Cardiac septum (tissue), 1 donor: ENCODE measurements at places on chromosomes 16 and 17.

GRCh38 chr16:17367036-17367435 lies 103.7 kb downstream of the XYLT1 start:
- no peak for DNase-seq

DNA sequence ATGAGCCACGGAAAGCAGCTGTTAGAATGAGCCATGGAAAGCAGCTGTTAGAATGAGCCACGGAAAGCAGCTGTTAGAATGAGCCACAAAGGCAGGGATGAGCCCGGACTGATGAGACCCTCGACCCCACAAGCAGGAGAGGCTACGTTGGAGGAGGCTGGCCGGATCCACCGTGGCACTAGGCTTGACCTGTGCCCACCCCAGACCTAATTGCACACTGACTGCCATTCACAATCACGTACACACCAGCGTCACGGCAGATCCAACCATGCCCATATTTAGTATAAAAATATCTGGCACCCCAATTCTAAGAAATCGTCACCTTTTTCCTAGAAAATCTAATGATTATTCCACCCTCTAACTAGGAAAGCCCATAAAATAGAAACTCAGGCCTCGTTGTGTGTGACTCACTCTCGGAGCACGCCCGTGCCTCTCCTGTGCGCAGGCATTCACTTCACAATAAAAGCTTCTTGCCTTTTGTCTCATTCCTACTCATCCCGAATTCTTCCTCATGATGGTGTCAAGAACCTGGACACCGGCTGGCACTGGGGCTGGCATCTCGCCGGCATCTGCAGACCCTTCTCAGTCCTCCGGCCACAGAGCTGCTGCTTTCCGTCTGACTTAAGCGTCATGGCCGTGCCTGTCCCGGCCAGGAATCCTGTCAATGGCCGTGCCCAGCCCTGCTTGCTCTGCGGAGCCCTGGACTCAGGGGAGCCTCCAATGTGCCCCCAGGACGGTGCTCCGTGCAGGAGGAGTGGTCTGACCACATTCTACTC lies 5.5 kb upstream of the SECTM1 start:
- no peak for DNase-seq

DNA sequence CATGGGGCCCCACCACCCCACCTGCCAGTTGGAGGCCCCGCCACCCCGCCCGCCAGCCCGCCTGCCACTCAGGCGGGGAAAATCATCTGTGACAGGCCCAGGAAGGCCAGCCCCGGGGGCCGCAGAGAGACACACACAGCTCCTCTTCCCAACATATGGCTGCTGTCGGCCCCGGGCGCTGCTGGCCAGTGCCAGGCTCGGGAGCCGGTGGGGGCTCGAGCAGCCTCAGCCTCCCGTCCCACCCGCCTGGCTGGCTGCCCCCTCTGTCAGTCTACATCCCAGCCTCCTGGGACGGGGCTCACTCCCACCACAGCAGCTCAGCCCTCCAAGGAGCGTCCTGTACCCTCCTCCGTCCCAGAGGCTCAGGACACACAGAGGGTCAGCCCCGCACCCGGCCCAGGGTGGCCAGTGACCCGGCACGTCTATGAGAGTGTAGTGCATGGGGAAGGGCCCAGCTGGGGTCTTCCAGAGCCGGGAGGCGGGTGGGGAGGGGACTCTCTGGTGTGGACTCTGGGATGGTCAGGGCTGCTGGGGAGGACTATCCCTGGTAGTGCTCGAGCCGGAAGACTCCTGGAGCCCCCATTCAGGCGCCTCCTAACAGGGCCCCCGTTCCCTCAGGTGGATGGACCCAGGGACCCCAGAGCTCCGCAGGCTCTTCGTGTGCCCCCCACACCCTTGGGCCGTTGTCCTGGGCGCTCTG lies 3.6 kb upstream of the PRR35 start:
- DNase-seq = no peak

- DNase-seq = no peak
Measured at GRCh38 chr17:21282231-21282630, 2.3 kb upstream of the MAP2K3 start.

DNA sequence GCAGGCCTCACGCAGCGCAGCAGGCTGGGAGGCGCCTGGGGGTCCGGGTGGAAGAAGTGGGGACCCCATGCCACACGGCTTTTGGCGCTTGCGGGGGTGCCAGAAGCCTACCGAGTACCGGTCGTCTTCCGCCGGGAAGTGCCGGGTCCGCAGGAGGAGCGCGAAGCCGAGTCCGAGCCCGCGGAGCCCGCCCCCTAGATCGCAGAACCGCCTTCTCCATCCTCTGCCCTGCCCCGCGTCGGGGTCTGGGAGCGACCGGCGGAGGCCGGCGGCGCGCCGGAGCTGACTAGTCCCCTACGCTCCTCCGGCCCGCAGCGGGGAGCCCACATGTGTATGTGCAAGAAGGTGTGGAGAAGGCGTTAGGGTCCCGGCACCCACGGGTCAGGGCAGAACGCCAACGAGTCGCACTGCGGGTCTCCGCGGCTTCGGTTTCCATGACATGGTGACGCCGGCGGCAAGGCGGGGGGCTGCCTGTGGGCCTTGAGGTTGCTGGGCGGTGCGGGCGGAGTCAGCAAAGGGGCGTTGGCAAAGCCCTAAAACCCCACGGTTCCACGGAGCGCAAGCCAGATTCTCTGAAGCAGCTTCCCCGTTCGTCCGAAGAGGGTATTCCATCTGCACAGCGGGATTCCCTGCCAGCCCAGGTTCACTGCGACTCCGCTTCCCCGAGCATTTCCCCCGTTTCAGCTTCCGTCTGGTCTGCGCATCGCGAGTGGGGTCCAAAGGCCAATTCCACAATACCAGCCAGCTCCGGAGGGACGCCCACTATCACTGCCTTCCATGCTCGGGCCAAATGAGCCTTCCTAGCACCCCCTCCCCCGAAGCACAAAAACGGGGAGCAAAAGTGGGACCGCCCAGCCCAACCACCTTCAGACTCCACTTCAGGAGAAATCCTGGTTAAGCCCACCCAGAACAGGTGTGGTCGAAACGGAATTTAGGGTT lies 2.3 kb upstream of the LHX1 start:
- no peak for DNase-seq

DNA sequence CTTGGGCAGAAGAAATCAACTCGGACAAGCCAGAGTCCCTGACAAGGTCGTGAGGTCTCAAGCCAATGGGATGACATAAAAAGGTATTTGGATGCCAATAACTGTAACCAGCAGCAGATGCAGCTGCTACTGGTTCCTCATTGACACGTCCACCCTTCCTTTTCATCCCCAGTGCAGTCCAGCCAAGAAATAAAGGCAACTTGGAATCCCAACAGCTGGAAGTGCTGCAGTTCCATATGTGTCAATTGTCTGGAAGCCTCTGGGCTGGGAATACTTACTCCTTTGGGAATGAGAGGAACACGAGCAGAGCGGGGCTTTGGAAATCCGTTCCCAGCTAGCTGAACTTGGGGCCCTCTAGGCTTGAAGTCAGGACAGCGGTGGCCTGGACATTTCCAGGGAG lies 360.4 kb upstream of the ZFHX3 start:
- DNase-seq = no peak

DNA sequence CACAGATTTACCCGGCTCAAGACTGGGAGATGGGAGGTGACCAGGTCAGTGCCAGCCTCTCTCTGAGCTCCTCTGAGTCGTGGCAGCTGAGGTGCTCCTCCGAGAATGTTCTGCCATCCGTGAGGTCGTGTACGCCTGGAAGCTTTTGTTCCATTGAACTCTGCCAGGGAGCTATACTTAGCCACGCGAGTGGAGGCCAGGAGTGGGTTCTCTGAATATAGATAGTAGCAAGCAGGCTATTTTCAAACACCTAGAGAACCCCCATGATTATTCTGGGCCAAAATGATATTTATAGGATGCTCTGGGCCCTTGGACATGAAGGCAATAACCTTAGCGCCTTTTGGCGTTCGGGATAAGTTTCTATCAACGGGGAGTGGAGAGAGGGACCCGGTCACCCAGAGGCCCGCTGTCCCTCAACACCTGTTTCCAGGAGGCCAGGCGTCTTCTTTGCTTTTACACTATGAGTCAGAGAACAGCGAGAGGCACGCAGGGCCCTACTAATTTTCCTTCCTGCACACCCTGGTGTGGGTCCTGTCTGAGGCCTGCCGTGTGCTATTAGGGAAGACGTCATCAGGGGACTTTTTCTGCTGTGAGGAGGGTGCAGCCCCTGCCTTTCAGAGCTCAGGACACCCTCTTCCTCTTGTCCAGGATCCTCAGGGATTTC lies 11.0 kb upstream of the MVD start:
- no peak for DNase-seq

DNA sequence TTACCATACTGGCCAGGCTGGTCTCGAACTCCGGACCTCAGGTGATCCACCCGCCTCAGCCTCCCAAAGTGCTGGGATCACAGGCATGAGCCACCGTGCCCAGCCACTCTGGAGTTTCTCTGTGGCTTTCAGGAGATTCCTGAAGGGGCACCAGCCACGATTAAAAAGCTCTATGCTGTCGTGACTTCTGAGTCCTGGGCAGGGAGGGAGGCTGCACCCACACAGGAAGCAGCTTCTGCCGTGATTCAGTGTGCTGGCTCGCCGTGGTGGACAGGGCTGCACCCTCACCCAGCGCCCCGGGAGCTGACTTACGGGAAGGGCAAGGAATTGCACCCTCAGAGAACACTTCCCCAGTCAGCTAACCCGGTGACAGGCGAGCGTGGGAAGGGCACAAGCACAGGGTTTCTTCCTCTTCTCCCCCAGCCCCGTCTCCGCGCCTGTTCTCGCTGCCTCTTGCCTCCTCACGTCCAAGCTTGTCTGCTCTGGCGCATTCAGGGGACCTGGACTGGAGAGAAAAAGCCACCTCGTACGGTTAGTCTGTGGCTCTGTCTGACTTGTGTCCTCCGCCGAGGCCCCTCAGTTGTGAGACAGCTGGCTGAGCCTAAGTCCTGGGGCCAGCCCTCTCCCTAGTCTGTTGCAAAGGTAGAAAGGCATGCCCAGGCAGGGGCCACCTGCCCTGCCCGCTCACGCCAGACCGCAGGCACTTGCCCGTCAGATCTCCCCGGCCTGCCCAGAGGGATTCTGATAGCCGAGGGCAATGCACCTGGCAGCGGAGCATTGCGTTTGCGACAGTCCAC lies 145.0 kb downstream of the SEC14L1 start:
- DNase-seq = peak; percentile 87

DNA sequence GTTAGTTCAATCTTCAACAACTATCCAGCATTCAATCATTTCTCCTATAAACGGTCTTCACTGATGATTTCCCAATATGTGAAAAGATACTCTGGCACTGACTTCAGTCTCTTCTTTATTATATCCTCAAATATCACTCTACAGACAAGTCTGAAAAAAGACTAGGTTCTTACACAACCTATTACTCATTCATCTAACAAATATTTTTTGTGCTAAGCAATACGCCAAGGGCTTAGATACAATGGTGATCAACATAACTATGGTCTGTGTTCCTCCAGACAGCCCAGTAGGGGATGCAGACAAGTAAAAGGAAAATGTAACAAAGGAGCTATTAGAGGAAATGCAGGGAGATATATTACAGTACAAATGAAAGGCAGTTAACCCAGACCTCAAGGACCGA lies 63.9 kb downstream of the MYO1D start:
- no peak for DNase-seq

DNA sequence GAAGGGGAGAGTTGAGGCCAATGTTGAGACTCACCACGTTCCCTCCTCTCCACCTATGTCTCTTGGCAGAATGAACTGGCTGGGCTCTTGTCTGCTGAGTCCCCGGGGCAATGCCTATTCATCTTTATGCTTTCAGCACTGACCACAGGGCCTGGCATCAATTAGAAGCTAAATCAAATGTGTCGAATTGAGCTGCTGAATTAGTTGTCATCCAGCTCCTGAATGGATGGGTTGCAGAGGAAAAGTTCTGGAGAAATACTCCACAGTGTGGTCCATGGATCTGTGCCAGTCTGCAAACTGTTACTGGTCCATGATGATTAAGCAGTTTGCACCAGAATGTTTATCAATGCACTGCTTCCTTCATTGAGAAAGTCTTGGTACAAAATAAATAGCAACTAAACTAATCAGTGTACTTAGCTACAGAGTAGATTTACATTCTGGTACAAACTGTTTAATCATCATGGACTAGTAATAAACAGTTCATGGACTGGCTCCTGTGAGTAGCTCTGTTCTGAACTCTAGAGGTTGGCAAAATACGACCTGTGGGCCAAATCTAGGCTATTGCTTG lies 4.6 kb downstream of the CNGB1 start:
- no peak for DNase-seq

- DNase-seq = no peak
Measured at GRCh38 chr17:7997186-7997585, 5.2 kb upstream of the GUCY2D start.

DNA sequence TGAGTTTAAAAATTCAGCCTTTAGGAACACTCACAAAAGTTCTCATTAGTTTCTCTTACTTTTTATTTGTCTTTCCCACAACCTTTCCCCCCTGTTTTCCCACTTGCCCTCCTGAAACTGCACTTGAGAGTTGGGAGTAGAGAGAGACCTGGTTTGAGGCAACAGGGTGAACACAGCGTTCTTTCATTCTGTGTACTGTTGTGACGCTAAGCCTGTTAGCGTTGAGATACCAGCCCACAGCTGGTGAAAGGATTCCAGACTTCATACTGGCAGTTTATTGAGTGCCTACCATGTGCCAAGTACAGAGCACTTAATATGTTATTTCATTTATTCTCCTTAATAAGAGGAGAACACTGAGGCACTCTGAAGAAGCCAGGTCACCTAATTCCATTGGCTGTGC lies 10.3 kb downstream of the TNRC6C start:
- DNase-seq = no peak

DNA sequence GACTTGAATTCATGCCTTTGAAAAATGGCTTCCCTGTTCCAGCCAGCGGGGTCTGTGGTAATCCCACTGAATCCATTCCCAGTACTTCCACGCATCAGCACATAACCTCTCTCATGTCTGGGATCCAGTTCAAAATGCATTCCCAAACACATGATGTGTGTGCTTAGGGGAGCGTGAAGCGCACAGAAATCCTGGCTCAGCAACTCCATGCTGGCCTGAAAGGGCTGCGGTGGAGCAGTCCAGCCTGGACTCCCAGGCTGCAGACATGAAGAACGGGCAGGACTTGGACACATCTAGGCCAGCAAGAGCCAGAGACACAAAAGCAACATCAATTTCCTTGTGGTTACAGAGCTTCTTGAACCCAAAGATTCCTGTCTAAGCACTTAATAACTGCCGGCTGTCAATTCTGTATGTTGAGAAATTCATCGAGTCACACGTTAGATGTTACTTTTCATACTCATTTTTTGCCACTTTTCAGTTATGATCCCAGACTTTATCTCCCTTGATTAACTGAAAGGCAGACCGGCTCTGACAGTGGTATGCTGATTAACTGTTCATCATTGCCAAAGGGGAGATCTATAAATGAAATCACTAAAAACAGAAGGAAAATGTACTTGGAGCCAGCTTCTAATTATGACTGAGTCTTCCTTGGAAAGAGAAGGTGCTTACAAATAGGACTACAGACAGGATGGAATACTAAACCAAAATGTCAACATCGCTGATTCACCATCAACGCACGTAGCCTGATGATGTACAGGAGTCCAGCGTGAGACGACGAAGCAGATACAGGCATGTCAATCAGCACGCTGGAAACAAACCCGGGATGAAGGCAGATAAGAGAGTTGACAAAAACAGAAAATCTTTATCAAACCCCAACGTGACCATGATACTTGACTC lies 23.0 kb downstream of the NSMCE1 start:
- no peak for DNase-seq

GRCh38 chr16:81095653-81095952 lies 592 bp downstream of the GCSH start:
- no peak for DNase-seq
